SJCRH30 (cell line): ENCODE measurements at places on chromosomes 1 and 21. TPM values are rescaled to one million over a fixed set of nuclear protein-coding genes. Genes with fewer than 3 reads are reported as not detected.
A peak's percentile ranks its signal among the peaks of the same experiment; 100 is the strongest.

Gene RGS1
- not detected in 2 replicates for total RNA-seq

Gene KRTAP8-1
- total RNA-seq = not detected in 2 replicates

Gene MRPS6
- total RNA-seq = 28.0 and 32.6 TPM in 2 replicates

Gene TNFAIP8L2
- total RNA-seq = not detected in 2 replicates

Gene OR14I1
- total RNA-seq = not detected in 2 replicates

Gene USP16
- total RNA-seq = 55.2 and 61.6 TPM in 2 replicates

Gene AMY2A
- not detected in 2 replicates for total RNA-seq

Gene CLDN8
- not detected in 2 replicates for total RNA-seq

DNA sequence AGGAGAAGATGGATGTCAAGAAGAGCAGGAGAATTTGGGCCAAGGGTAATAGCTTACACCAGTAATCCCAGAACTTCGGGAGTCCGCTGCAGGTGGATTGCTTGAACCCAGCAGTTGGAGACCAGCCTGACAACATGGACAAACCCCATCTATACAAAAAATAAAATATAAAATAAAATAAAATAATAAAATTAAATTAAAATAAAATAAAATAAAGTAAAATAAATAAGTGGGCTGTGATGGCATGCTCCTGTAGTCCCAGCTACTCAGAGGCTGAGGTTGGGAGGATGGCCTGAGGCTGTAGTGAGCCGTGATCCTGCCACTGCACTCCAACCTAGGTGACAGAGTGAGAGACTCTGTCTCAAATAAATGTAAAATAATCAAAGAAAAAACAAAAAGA, 1946.7 kb downstream of the MRPL39 start:
- no peak for DNase-seq

DNA sequence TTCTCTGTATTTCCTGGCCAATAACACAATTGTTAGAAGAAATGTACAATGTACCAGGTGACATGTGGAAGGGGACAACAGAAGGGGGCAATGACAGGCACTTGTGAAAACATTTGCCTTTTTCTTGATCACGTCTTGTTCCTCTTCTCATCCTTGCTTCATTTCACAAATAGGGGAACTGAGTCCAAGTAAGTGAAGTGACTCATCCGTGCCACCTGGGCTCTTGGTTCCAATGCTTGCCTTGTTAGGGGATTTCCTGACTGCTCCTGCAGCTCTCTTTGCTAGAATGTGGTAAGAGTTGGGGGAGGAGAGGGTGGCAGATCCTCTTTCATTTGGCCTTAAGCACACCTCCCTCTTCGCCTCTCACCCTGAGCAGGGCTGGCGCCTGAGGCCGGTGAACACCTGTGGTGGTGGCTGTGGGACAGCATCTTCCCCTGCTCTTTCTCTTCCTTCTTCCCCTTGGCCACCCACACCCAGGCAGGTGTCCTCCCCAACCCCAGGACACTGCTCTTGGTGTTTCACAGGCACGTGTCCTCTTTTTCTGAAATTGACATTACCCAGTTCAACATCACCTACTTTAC, 2.2 kb upstream of the RHEX start:
- DNase-seq = no peak

- DNase-seq = no peak
Observed at GRCh38 chr1:93990010-93990409, 80.8 kb upstream of the GCLM start.

DNA sequence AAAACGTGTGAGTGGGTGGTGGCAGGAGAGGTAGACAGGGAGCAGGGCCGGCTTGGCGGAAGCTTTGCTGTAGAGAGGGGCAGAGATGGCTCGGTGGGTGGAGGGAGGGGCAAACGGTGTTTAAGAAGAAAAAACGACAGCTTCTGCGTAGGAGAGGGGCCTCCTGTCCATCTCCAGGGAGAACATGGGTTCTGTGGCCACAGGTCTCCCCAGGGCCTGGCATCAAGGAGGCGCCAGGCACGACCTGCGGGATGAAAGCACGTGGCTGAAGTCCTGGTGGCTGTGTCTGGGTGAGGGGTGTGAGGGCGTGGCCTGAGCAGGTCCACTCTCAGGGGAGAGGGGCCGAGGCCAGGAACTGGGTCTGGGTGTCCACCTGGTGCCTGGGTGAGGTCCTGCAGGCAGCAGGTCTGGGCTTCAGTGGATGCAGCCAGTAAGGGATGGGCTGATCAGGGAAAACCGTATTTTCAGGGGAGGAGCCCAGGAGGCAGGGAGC, 940 bp upstream of the PRKCZ start:
- DNase-seq = no peak

DNA sequence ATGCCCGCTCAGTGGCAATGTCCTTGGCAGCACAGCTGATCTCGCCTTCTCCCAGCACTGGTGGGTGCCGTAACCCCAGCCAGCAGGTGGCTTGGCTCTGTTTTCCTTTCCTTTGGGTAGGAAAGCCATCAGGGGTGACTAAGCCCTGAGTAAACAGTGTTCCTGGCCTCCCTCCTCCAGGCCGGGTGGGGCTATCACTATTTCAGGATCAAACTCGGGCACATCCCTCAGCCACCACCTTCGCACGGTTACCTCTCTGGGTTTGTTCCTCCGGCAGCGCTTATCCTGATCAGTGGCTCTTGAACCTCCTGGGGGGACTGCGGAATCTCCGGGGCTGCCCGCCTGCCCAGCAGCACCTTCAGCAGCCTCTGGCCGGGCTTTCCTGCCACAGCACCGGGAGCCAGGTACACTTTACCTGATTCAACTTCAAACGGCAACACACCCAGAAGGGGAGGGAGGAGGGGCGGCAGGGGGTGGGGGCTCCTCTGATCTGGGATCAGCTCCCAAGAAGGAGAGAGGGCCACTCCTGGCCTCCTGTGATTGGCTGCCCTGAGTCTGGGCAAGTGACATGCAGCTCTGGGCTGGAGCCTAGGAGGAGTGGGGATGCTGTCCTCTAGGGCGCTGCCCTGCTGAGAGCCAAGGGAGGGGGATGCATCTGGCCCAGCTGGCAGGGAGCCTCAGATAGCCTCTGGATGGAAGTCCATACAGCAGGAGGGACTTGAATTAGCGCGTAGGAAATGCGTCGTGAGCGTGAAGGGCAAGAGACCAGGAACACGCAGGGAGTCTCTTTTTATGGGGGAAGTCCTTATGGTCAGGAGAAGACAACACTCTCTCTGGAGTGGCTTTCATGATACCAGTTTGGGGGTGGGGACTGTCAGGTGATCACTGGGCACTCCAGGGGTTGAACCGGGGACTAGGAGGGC, at the start of gene ASCL5:
ASCL5 (minus strand) TSS at position 353 of the 923 bp plus-strand sequence. CDS start 11,812 bp downstream, outside the sequence.
- DNase-seq = peak; percentile 40

- DNase-seq = no peak
Observed at GRCh38 chr1:66300972-66301451, 232.9 kb upstream of the SGIP1 start.

- peak; percentile 52 for DNase-seq
Observed at GRCh38 chr1:2988256-2988655, 33.0 kb upstream of the ACTRT2 start.

- peak; percentile 96 for DNase-seq
Observed at GRCh38 chr1:26768755-26769154, 19.0 kb upstream of the PIGV start.

- DNase-seq = no peak
Observed at GRCh38 chr1:7315316-7315715, 455.8 kb upstream of the VAMP3 start.

- DNase-seq = no peak
Observed at GRCh38 chr1:241813768-241814320, 34.2 kb upstream of the EXO1 start.
